ENCODE measurements at places on chromosomes 11 and 22.

DNA sequence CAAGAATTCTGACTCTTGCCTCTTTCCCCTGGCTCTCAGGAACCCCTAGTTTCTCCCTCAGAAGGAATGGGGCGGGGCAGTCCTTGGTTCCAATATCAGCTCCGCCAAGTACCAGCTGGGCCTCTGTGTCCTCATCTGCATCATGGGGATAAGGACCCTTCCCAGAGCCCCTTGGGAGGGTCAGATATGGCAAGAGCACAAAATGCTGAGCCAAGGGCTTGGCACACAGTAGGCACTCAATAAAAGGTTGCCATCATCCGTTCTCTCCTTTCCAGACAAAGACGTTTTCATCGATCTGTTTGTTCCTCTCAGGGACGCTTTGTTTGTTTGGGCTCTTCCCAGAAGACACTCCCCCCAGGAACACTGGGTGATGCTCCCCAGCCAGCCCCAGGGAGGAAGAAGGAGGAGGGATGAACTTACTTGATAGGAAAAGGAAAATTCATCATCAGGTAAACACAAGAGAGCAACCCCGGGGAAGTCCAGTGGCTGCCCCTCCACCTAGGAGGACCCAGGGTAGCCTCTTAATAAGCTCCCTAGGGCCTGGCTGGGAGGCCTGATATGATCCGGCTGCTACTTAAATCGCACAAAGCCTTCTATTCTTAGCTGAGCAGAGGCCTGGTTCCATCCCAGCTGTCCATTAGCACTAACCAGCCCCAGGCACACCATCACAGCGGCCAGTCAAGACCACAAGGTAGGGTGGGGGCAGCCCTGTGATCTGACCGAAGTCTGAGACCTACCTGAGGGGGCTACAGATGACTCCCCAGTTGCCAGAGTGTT, 19.6 kb downstream of the GDPD5 start:
- DNase-seq = no peak

- DNase-seq = no peak
Measured at GRCh38 chr22:45550416-45550815, 47.7 kb downstream of the FBLN1 start.

- no peak for DNase-seq
Measured at GRCh38 chr11:100855466-100856067, 168.5 kb downstream of the ARHGAP42 start.

- DNase-seq = no peak
Measured at GRCh38 chr11:126053415-126054286, 9.0 kb downstream of the CDON start.

- no peak for DNase-seq
Measured at GRCh38 chr11:128627666-128628324, 40.4 kb upstream of the ETS1 start.

Data from stimulated activated CD4-positive, alpha-beta T cell treated with anti-CD3 and anti-CD28 coated beads, Interleukin-12 subunit alpha, Interleukin-12 subunit beta, amount 100 ng/mL, for 4 hours (primary cell).